ENCODE measurements at places on chromosomes 1 and 21.
A peak's percentile ranks its signal among the peaks of the same experiment; 100 is the strongest.

GRCh38 chr1:19618428-19618827 is 25.7 kb upstream of the NBL1 start:
- no peak for DNase-seq

- DNase-seq = no peak
Measured at GRCh38 chr1:93567255-93567918, 114.2 kb downstream of the BCAR3 start.

GRCh38 chr1:59107516-59107915 is 189.4 kb upstream of the FGGY start:
- DNase-seq = no peak

DNA sequence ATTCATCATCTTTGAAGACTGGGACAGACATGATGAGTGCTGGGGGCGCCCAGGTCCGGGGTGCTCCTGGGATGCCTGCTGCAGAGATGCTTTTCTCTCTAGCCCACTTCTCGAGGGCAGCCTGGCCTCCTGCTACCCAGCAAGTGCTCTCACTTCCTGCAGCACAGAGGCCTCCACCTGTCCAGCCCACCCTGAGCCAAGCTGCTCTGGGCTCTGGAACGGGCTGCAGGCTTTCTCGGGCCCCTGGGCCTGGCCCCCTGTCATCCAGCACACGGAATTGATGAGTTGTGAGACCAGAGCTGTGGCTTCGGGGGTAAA is 469.5 kb upstream of the VAMP3 start:
- peak; percentile 68 for DNase-seq

DNA sequence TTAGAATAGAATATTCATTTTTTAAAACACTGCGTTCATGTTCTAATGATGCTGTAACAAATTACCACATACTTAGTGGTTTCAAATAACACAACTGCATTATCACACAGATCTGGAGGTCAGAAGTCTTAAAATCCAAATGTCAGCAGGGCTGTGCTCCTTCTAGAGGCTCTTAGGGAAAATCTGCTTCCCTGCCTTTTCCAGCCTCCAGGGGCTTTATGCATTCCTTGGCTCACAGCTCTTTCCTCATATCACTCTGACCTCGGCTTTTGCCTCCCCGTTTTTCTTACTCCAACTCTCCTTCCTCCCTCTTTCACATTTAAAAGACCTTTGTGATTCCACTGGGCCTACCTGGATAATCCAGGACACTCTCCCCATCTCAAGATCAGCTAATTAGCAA is 18.6 kb upstream of the FMN2 start:
- DNase-seq = no peak

DNA sequence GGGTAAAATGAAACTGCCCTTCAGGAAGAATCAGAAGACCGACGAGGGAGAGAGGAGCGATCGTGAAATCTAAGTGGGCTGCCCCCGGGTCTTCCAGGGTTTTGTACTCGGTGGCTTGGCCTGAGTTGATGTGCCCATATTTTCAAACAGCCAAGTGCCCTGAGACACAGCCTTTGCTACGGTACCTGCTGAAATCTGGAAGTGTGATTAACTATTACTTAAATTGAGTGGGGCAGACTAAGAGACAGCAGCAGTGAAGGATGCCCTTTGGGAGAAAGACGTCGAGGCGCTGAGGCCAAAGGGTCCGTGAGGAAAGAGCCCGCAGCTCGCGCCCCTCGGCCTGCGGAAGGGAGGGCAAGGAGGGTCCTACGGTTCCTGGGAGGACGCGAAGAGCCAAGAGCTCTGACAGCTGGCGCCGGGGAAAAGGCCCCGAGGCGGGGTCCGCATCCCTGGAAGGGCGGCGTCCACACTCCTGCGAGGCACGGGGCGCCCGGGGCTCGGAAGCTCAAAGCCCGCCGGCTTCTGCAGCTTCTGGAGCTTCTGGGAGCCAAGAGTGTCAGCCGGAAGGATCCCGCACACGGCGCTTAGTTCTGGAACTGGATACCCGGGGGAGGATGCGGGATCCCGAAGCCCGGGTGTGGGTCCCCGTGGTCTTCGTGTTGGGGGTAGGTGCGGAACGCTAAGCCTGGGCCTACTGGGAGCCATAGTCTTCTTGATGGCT is 15.4 kb upstream of the RNU1-4 start:
- peak; percentile 91 for DNase-seq

DNA sequence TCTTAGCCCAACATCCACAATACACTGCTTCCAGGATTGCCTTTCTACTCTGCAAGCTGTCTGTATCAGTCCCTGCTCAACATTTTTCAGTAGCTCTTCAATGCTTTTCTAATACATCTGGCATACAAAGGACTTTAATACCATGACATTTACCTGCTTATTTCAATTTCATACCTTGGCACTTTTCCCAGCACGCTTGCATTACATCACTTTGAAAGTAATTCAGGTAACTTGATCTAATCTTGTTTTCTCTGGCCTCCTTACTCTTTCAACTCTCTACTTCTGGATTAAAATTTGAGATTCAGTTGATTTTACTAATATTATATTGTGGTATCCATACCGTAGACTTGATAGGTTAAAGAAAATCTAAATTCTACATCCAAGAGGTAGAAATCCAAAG is 103.0 kb downstream of the PTGS2 start:
- DNase-seq = no peak

- no peak for DNase-seq
Measured at GRCh38 chr1:21495225-21495820, 13.9 kb upstream of the ALPL start.

GRCh38 chr1:41740630-41741239 is 178.0 kb downstream of the HIVEP3 start:
- no peak for DNase-seq

DNA sequence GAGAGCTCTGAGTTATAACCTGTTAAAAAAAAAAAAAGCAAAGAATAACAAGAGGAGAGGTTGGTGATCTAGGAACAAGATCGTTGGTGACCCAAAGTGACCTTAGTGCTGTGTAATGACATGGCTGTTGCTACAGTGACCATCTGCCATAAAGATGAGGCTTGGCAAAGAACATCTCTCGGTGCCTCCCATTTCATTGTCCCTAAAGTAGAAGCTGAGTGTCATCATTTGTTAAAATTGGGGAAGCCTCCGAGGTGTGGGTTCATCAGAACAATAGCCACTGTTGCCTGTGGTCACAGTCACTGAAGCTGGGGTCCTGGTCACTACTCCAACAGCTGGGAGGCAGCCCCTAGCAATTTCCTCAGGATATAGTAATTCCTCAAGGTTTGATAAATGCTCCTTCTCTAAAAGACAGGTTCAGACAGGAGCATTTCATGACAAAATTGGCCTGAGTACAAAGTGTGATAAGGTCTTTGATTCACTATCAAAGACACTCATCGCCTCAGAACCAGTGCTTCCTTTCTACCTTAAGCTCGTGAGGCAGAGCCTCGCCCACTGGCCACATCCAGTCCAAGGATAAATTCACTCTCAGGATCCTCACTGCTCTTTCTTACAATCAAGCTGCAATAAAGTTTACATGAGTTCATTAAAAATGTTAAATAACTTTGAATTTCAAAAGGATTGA is 81.9 kb upstream of the RGS2 start:
- DNase-seq = no peak

DNA sequence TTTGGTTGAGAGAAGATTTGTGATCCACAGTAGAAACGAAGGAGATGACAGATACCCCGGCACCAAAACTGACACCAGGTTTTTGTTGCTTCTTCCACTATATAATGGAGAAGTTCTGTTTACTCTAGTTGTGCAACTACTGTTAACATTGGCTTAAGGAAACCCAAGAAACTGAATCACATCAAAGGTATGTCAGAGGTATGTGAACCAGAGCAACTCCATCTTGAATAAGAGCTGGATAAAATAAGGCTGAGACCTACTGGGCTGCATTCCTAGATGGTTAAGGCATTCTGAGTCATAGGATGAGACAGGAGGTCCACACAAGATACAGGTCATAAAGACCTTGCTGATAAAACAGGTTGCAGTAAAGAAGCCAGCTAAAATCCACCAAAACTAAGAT is 173.7 kb upstream of the CAMK1G start:
- no peak for DNase-seq

GRCh38 chr1:114831276-114831994 is 23.2 kb upstream of the SYCP1 start:
- DNase-seq = no peak

GRCh38 chr21:16863362-16863905 is 649.4 kb upstream of the CXADR start:
- DNase-seq = no peak

DNA sequence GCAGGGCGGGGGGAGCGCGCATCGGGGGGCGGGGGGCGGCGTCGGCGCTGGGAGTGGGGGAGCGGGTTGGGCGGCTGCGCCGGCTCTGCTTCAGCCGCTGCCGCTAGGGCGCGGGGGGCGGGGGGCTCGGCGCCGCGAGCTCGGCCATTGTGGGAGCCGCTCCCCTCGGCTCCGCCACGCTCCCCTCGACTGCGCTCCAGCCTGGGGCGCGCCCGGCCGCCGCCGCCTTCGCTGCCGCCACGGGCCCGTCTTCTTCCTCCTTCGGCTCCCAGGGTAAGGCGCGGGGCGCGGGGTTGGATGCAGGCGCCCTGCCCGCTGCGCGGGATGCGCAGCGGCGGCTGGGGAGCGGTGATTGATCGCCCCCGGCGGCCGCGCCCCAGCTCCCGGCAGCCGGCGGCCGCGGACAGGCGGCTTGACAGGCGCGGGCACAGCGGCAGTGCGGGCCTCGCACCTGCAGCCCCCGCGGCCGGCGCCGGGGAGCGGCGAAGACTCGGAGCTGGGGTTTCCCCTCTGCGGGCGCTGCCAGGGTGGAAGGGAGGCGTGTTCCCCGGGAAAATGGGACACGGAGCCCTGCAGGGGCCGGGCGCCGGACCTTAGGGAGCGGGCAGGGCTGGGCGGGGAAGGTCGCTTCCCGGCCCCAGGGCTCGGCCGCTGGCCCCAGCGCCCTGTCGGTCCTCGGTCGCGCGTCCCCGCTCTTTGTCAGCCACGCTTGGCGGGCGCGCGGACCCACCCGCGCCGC is 55.3 kb downstream of the NDUFS5 start:
- DNase-seq = peak; percentile 84

- no peak for DNase-seq
Measured at GRCh38 chr1:60118085-60118484, 44.5 kb upstream of the C1orf87 start.

- no peak for DNase-seq
Measured at GRCh38 chr1:158049853-158050252, 56.4 kb downstream of the KIRREL1 start.

- no peak for DNase-seq
Measured at GRCh38 chr21:19507682-19508260, 1104.2 kb upstream of the TMPRSS15 start.

DNA sequence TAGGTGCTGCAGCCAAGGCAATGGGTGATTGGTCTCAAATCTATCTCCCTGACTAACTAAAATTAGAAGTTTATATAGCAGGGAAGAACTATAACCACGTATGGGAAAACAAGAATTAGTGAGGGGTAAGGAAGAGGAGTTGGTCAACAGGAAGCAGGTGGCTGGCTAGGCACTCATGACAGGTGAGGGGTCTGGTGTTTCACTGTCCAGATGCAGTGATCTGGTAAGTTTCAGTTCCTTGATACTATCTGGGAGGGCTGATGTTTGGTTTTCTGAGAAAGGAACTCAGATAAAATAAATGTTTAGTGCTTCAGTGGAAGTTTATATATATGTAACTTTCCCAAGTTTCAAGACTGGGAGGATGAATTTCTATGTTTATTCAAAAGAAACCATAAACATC is 11.6 kb upstream of the POU2F1 start:
- DNase-seq = no peak

DNA sequence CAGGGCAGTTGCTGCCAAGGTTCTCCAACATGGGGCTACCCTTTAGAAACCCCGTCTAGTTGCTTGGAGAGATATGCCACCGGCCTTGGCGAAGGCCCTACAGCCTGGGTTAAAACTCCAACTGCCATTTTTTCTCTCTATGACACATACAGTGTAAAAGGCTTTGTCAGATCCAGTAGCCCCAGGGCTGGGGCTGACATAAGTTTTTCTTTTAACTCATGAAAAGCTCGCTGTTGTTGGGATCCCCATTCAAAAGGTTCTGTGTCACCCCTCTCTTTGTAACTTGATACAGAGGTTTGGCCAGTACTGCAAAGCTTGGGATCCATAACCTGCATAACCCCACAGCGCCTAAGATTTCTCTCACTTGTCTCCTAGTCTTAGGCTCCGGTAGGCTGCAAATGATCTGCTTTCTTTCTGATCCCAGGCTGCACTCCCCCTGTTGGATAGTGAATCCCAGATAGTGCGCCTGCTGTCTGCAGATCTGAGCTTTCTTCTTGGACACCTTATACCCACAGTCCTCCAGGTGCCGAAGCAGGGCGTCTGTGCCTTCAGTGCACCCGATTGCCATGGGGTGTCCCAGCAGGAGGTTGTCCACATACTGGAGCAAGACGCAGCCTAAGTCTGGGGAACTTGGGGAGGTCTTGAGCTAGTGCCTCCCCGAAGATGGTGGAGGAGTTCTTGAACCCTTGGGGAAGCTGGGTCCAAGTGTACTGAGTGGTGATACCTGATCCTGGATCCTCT is 406.2 kb downstream of the TGFB2 start:
- no peak for DNase-seq

DNA sequence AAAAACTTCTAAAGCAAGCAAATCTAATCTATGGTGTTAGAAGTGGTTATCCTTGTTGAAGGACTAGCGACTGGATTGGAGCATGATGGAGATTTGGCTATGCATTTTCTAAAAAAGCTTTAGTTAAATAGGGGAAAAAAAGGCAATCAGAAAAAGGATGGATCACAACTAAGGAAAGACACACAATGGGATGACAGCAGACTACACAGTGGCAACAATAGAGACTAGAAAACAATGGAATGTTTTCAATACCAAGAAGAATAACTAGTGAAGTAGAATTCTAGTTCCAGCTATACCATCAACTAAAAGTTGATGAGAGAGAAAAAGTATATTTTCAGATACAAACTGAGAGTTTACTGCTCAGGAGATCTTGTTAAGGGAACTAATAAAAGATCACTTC is 605.8 kb downstream of the PTPRU start:
- DNase-seq = no peak

- DNase-seq = no peak
Measured at GRCh38 chr1:161209790-161210409, 5.2 kb upstream of the FCER1G start.

DNA sequence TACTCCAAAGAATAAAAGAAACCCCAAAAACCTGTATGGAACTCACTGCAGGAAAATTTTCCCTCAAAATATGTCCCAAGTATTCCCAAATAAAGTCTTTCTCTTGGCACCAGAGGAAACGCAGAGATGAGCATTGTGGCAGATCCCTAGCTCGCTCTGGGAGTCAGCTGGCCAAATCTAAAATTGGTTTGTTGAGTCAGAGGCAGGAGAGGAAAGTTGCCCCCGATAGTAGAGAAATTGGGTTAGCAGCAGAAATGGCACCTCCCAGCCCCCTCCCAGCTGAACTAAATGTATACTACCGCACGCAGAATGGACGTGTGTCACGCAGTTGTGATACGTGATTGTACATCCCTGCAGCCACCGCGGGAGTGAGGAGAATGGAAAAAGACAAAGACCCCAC is 39.9 kb upstream of the TARBP1 start:
- no peak for DNase-seq

GRCh38 chr21:35428489-35428888 is 379.4 kb upstream of the RUNX1 start:
- DNase-seq = no peak

DNA sequence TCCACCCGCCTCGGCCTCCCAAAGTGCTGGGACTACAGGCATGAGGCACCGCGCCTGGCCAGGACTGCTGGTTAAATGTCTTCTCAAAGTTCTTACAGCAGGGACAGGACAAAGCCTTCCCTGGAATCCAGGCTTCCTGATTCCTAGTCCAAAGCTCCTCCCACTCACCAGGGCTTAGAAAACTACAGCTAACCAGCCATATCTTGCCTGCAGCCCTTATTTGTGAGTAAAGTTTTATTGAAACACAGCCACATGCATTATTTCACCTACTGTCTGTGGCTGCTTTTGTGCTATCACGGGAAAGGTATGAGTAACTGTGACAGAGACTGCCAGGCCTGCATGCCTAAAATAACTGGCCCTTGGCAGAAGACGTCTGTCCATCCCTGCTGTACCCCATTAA is 24.4 kb downstream of the TMCO4 start:
- DNase-seq = no peak

Data from osteocyte (in vitro differentiated cells).